ENCODE measurements at places on chromosomes 2 and 18.

DNA sequence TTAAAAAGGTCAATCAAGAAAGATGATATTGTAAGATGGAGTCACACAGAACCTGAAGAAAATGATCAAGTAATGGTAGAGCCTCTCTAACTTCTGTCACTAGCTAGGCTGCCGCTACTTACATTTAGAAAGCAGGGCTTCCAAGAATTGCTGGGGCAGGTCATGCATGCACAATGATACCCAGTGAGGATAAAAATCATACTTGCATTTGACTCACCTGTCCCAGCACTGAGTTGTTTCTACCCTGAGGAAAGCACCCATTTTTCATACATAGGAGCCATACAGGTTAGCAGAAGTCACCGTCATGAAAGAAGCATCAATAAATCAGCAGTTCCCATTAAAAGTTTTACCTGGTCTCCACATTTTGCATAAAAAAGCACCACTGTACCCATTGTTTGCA, 662.3 kb upstream of the FANCL start:
- DNase-seq: no peak

- no peak for DNase-seq
Measured at GRCh38 chr2:205053827-205054410, 508.6 kb downstream of the PARD3B start.

DNA sequence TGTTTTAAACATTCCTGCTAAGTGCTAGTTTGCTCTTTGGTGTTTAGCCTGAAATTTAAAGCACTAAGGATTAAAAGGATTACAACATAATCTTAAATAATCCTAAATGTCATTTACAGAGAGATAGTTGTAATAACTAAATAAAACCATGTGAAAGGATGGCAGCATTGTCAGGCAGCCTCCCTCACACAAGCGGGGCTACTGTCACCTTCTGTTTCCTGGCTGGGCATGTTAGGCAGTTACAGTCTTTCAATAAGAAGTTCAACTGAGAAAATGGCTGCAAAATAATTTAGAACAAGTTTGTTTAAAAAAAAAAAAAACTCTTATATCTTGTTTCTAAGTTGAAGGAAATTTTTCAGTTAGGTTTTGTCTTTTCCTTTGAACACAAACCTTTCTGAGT, 124.9 kb downstream of the ARHGAP15 start:
- DNase-seq: no peak

- DNase-seq: no peak
Measured at GRCh38 chr2:45567974-45568789, 42.9 kb downstream of the SRBD1 start.

GRCh38 chr2:120494446-120494845, 148.5 kb downstream of the INHBB start:
- no peak for DNase-seq

- no peak for DNase-seq
Measured at GRCh38 chr2:54374591-54375364, 81.3 kb upstream of the SPTBN1 start.

DNA sequence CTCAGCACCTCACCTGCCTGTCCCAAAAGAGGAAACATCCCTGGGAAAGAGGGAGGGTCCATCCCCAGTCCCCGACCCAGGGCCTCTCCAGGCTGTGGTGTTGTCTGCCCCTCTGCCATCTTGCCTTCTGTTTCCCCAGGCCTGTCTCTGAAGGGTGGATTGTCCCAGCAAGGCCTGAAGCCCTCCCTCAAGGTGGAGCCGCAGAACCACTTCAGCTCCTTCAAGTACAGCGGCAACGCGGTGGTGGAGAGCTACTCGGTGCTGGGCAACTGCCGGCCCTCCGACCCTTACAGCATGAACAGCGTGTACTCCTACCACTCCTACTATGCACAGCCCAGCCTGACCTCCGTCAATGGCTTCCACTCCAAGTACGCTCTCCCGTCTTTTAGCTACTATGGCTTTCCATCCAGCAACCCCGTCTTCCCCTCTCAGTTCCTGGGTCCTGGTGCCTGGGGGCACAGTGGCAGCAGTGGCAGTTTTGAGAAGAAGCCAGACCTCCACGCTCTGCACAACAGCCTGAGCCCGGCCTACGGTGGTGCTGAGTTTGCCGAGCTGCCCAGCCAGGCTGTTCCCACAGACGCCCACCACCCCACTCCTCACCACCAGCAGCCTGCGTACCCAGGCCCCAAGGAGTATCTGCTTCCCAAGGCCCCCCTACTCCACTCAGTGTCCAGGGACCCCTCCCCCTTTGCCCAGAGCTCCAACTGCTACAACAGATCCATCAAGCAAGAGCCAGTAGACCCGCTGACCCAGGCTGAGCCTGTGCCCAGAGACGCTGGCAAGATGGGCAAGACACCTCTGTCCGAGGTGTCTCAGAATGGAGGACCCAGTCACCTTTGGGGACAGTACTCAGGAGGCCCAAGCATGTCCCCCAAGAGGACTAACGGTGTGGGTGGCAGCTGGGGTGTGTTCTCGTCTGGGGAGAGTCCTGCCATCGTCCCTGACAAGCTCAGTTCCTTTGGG, 47.2 kb downstream of the BOLA3 start:
- no peak for DNase-seq
